M059J (cell line): ENCODE measurements at places on chromosomes 3 and 15. TPM values are rescaled to one million over a fixed set of nuclear protein-coding genes. Genes with fewer than 3 reads are reported as not detected.

DNA sequence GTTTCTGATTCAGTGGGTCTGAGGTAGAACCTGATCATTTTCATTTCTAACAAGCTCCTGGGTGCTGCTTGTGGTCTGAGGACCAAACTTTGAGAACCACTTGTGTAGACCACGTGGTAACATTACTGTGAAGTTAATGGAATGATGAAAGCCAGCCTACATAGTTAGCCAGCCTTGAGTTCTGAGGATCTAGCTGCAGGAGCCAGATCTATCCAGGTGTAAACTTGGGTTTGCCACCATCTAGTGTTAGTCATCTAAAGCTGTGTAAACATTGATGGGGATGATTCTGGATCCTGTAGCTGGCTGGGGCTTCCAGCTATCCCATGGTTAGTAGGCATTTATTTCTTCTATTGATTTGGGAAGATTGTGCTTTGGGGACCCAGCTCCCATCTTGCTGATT lies 170.0 kb downstream of the TMEM108 start:
- DNase-seq = peak; percentile 20

GRCh38 chr15:28967066-28967465 lies 81.3 kb downstream of the APBA2 start:
- peak; percentile 24 for DNase-seq

DNA sequence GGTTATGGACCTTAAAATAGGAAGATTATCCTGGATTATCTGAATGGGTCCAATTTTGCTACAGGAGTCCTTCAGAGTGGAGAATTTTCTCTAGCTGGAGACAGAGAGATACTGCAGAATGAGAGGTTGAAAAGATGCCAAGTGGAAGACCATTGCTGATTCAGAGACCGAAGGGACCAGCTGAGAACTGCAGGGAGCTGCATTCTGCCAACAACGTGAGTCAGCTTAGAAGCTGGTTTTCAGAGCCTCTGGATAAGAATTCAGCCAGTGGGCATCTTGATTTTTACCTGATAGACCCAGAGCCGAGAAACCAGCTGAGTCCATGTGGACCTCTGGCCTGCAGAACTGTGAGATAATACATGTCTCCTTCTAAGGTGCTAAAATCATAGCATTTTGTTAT lies 234.0 kb downstream of the NR2F2 start:
- DNase-seq = peak; percentile 70

- DNase-seq = peak; percentile 28
Measured at GRCh38 chr3:71185733-71186455, 397.6 kb downstream of the FOXP1 start.

The TGM5 gene
- not detected in 2 replicates for total RNA-seq

GRCh38 chr15:67707520-67708283 lies 117.6 kb upstream of the SKOR1 start:
- DNase-seq = no peak

DNA sequence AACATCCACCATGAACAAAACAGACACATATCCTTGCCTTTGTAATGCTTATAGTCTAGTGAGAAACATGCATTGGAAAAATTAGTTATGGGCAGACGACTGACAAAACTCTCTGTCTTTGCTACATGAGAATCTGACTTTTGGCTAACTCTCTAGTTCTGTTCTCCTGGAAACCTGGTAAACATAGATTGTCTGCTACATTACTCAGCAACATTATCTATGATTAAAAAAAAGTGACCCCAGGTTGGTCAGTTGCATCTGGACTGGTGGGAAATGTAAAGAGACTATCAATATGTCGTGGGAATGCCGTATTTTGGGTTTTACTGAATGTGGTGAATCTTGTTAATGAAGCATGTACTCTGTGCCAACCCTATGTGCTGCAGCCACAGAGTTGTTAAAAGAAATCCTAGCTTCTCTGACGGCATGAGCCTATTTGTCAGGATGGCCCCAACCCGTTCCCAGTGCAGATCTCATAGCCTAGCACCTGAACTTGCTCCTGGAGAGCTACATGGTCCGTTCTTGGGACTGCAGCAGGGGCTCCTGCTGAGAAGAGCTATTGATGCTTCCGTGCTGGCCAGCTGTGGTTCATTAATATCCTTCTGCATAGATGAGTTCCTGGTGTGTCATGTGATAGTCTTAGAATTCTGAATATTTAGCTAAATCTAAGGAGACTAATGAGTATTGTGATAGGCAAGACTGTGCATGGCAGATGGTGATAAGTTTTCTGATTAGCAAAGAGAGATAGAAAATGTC lies 311.7 kb upstream of the ZNF717 start:
- no peak for DNase-seq

DNA sequence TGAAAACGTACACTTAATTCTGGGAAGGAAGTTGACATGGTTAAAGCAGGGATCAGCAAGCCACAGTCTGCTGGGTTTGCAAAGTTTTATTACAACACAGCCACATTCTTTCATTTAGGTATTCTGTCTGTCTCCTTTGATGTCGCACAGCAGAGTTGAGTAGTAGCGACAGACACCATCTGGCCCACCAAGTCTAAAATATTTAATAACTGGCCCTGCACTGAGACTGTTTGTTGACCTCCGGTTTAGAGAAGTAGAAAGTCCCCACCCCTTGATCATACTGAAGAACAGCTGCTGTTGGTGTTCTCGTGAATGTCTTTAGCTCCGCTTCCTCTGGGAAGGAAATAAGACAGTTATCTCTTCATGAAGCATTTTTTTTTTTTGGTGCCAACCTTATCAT lies 66.2 kb downstream of the MCTP2 start:
- no peak for DNase-seq

GRCh38 chr3:48820612-48821324 lies 26.9 kb downstream of the PRKAR2A start:
- peak; percentile 37 for DNase-seq

- peak; percentile 82 for DNase-seq
Measured at GRCh38 chr3:8776406-8776805, 7.0 kb upstream of the OXTR start.

The SLC28A2 gene
- total RNA-seq = not detected in 2 replicates

DNA sequence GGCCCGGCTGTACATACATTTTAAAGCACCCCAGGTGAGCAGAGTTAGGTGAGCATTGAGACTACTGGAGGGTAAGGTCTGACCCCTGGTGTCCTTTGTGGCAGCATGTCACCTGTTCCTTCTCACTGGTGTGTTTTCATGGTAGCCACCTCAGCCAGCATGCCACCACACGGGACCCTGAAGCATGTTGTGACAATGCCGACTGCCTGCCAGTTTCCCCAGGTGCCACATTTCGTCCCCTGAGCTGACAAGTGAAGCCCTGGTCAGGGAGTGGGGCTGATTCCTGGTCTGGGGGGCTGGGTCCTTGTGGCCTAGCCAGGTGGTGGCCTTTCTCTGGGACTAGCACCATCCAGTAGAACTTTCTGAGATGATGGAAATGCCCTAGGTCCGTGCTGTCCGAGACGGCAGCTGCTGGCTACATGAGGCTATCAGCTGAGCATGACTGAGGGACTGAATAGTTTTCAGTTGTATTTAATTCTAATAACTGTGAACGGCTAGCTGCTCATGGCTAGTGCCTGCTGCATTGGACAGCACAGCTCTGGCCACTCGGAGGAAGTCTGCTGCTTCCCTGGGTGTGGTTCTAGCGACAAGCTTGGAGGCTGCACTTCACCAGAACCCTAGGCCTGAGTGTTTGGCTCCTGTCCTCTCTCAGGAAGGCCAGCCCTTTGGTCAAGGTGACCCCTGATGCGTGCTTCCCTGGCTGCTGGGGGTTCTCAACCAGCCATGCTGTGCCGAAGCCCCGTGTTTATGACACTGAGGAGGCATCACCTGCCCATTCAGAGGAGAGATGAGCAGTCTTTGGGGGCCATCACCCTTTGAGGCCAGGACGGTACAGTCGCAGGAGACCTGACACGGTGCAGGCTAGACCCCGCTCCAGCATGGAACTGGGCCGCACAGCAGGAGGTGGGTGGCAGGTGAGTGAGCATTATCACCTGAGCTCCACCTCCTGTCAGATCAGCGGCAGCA lies 3.9 kb downstream of the C3orf22 start:
- no peak for DNase-seq

DNA sequence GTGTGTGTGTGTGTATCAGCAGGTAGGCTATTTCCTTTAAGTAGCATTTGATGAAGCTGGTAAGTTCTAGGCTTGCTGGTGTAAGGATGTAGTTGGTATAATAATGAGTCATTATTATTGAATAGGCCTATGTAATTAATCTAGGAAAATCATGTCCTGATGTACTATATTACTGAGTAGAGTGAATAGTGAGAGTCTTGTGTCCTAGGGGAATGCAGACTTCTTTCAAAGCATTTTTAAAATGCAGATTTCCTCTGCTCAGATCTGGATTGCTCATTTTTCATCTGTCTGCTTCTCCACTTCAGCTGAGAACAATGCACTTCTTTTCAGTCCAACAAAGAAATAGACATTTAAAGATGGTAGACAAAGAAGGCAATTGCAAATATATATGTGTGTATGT lies 434.2 kb upstream of the ONECUT1 start:
- DNase-seq = no peak
